ENCODE measurements at places on chromosomes 16 and 17.

DNA sequence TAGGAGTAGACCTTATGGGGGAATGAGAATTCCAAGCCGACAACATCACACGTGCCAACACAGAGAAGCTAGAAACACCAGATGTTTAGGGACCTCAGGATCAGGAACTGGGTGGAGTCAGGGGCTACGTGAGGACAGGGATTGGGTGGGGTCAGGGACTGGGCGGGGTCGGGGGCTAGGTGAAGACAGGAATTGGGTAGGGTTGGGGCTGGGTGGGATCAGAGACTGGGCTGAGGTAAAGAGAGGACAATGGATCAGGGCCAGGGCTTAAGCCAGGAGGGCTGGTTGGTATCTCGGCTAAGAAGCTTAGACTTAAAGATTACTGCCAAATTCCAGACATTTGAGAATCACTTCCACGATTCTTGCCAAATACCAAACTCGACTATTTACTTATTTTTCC is 11.6 kb downstream of the TEKT5 start:
- no peak for DNase-seq

- DNase-seq, result no peak
Measured at GRCh38 chr16:17387256-17387655, 83.5 kb downstream of the XYLT1 start.

DNA sequence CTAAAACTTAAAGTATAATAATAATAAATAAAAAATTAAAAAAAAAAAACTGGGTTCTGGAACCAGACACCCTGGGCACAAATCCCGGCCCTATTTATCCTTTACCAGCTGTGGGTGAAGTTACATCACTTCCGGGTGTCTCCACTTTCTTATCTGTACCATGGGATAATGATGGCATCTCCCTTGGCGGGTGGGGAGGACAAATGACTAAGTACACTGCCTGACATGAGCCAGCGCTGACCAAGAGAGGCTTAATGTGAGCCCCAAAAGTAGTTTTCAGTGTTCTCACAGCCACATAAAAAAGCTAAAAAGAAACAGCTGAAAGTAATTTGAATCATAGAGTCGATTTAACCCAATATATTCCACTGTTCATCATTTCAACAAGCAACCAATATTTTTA is 424.9 kb downstream of the SOX9 start:
- no peak for DNase-seq

- DNase-seq, result no peak
Measured at GRCh38 chr16:88014954-88015805, 63.9 kb downstream of the BANP start.

DNA sequence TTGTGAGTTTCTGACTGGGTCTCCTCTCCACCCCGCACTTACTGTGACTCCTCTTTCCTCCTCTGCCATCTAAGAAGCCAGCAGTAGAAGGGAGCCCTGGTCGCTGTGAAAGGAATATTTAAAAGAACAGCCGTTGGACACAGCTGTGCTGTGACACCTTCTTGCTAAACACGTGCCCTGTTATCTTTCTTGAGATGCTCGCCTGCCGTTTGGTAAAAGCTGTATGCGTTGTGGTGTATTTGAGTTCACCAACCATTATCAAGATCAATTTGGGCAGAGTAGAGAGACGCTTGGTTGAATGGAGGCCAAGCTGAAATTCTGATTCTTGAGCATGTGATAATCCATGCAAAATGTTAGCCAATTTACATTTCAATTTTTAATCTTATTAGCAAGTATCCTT is 3.8 kb downstream of the GID4 start:
- no peak for DNase-seq

DNA sequence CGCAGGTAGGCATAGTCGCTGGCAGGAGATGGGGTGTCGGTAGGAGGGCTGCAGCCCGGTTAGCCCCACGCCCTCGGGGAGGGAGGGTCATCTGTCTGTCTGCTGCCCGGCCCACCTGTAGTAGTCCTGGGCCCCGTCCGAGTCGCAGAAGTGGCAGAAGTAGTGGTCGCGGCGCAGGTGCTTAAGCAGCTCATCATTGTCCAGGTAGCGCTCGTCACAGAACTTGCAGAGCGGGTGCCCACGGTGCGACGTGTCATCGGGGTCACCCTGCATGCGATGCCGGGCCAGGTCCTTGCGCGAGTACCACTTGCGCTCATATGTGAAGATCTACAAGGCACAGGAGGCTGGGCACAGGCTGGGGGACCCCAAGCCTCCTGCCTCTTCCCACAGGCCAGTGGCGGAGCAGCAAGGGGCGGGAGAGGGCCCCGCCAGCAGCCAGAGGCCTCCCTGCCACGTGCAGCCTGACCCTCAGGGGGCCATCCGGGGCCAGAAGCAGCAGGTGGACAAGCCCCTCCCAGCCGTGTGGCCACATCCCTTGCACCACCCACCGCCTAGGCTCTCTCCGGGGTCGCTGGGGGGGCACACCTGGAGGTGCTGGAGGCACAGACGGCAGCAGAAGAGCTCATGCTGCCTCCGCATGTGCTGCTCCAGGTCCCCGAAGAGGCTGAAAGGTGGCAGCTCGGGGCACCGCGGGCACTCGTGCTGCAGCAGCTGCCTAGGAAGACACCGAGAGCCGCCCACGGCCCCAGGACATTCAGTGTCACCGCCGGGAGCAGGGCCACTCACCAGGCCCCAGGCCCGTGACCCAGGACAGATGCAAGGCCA is 7.0 kb downstream of the ZNF598 start:
- no peak for DNase-seq

GRCh38 chr17:12618557-12618956 is 47.1 kb upstream of the MYOCD start:
- DNase-seq, result no peak

GRCh38 chr17:71339206-71339605 is 781.6 kb upstream of the SOX9 start:
- no peak for DNase-seq

- DNase-seq, result peak; percentile 63
Measured at GRCh38 chr16:29994600-29995323, 655 bp downstream of the HIRIP3 start.

- DNase-seq, result no peak
Measured at GRCh38 chr17:38609280-38610031, 3.7 kb upstream of the SRCIN1 start.

DNA sequence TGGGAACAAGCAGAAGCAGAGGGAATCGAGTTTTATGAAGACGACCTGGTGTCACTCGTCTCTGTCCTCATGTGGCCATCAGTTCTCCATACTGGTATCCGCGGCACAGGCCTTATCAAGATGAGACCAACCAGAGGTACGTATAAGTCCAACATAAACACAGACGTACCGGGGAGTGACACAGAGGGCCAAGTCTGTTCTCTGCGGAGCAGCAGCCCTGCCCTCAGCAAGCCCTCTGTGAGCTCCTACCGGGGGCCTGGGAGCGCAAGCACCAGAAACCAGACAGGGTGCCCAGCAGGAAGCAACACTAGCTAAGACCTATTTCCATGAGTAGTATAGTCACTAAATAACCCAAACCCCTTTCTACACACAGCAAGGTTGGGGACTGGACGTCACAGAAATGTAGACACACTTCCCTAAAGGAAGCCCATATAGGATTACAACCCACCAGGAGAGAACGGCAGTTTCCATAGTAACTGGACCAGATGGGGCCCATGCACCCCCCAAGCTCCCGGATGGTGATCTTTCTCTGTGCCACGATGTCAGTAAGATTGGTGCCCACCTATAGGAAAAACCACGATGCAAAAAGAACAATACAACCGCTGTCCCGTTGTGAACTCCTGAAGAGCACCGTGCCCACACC is 911 bp downstream of the ARL16 start:
- no peak for DNase-seq

GRCh38 chr16:65342231-65342866 is 220.5 kb upstream of the CDH11 start:
- no peak for DNase-seq

DNA sequence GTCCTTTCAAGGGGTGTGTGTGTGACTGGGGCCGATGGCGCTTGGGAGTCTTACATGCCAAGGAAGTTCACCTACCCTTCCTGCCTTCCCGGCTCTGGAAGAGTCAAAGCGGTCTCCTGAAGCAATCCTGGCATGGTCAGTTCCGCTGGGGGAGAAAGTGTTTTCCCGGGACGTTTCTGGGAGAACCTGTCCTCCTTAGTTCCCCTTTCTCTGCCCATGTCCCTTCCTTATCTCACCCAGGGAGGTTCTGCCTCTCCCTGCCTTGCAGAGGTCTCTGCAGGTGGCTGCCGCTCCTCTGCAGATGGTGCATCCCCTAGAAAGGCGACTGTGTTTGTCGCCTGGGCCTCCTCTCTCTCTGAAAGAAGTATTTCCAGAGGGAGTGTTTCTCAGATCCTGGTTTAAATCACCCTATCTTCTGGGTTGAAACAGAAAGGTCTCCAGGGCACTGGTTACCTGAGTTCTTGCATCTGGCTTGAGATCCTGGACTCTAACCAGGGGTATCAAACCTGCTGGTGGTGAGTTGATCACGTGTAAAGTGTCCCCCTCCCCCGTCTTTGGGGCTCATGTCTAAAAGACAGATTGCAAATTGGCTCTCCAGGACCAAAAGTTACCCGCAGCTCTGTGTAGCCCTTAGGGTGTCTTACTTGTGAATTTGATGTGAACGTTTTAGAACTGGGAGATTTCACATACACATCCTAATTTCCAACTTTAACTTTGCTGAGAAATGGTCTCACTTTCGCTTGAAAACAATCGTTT is 1.9 kb downstream of the PRKCB start:
- DNase-seq, result no peak

DNA sequence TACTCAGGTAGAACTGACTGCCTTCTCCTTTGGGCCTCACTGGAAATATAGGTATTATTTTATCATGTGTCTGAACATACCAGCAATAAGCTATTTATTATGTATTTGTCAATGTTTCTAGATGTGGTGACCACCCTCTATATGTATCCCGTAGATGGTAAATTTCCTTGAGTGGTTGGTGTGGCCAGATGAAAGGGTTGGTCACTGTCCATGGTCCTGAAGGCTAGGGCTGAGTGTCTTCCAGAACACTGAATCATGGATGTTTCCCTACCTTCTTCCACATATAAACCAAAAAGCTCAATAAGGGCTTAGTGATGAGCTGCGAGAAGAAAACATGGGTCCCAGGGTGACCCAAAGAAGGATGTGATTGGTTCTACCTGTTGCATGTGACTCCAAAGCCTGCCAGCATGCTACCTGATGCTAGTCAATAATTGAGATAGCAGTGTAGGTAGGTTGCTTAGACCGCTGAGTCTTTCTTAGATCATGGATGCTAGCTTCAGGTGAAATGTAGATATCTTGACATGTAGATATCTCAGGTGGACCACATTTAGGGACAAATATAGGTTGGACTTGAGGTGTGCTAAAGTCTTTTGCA is 150.3 kb downstream of the ASIC2 start:
- DNase-seq, result no peak

- DNase-seq, result no peak
Measured at GRCh38 chr16:68350813-68351350, 40.1 kb downstream of the PRMT7 start.

DNA sequence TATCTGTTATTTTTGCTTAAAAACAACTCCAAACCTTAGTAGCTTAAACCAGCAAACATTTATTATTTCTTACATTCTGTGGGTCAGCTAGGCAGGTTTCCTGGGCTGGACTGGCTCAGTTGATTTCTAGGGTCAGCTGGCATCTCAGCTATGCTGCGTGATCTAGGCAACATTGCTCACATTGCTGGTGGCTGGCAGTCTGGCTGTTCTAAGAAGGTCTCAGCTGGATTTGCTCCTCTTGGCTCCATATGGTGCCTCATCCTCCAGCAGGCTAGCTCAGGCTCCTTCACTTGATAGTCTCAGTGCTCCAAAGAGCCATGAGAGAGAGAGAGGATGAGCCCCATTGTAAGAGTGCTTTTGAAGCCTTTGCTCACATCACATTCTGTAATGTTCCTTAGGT is 470.6 kb upstream of the CDH5 start:
- no peak for DNase-seq

DNA sequence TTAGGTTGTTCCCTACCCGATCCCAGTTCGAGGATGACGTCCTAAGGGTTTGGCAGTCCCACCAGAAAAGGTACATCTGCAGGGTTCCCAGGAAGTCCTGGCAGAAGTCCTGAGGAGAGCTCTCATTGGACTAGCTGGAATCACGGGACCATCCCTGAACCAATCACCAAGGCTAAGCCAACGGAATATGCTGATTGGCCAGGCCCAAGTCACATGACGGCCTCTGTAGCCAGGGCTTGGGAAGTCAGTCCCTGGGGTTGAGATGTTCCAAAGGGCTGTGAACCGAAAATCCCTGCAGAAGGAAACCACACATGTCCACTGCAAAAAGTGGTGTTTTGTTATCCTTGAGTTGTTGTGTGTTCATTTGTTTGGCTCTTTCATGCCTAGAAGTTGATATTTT is 68.2 kb upstream of the ZNF423 start:
- DNase-seq, result no peak

DNA sequence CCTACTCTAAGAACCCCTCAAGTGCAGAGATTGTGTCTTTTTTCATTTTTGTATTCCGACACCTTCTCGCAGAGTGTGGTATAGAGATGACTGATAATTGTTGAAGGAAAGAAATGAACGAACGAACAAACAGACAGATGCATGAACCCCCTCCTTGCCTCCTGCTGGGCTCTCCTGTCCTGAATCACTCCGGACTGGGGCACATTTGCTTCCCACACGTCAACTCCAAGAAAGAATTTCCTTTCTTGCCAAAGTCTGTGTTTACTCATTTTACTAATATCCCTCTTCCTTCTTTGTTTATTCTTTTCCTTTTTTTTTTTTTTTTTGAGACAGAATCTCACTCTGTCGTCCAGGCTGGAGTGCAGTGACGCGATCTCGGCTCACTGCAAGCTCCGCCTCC is 37.5 kb upstream of the BHLHA9 start:
- DNase-seq, result no peak

GRCh38 chr17:77869665-77870132 is 88.8 kb upstream of the TNRC6C start:
- DNase-seq, result no peak

DNA sequence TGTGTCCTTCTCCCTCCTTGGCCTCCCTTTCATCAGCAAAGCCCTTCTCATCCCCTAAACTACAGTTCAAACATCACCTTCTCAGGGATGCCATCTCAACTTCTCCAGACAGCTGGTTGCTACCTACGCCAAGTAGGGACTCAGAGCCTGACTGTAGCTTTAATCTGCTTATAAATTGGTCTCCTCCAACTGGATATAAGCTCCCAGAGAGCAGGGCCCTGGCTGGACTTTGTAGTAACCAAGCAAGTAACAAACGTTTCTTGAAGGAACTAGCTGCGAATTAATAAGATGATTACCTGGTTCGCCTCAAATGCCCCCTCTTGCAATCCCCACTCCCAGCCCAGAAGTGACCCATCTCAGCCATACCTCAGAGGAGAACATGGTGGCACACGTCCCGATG is 17.5 kb upstream of the KLHL11 start:
- DNase-seq, result no peak
